Immature natural killer cell (primary cell): ENCODE measurements at places on chromosomes 5 and 9. TPM values are rescaled to one million over a fixed set of nuclear protein-coding genes. Genes with fewer than 3 reads are reported as not detected.

PCDHA11 gene
- not detected for polyA plus RNA-seq

TEX48 gene
- not detected for polyA plus RNA-seq

GRCh38 chr5:139660923-139661814, 13.0 kb downstream of the CXXC5 start:
- peak; percentile 73 for DNase-seq

DNA sequence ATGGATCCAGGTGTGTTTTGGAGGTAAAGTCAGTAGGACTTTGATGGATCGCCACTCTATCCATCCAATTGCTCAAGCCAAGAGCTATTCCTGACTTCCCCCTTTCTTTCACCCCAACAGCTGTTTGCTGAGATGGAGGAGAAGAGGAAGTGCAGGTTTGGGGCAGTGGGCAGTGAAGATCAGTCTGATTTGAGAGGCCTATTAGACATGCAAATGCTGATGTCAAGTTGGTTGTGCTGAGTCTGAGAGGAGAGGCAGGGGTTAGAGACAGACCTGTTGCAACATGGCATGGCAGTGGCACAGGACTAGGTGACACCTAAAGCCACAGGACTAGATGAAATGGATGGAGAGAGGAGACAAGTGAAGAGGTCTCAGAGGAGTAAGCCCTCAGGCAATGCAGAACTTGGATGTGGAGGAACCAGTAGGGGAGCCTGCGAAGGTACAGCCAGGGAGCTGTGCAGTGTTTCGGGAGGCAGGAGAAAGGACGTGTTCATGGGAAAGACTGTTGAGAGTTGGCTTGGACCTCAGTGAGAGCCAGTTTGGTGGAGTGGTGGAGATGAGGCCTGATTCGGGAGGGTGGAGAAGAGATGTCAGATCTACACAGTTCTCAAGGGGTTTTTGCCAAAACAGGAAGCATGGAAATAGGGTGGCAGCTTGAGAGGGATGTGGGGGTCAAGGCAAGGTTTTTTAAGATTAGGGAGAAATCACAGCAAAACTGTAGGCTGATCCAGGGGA, 175.0 kb downstream of the MACROH2A1 start:
- DNase-seq = no peak

DNA sequence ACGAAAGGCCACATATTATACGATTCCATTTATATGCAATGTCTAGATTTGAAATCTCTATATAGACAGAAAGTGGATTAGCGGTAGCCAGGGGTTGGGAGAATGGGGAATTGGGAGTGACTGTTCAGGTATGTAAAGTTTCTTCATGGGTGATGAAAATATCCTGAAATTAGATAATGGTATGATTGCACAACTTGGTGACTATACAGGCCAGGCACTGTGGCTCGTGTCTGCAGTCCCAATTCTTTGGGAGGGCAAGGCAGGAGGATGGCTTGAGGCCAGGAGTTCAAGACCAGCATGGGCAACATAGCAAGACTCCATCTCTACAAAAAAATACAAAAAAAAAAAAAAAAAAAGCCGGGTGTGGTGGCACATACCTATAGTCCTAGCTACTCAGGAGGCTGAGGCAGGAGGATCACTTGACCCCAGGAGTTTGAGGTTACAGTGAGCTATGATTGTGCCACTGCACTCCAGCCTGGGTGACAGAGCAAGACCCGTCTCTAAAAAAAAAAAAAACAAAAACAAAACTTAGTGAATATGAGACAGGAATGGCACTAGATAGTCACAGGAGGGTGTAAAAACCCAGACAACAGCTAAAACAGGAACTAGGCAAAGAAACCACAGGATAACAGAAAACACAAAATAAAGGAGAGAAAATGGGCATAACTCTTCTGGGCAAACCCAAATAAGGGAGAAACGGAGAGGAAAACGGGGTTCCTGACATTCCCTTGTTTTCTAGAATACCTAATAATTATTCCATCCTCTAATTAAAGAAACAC, 72.1 kb upstream of the ZNF618 start:
- DNase-seq = no peak

DNA sequence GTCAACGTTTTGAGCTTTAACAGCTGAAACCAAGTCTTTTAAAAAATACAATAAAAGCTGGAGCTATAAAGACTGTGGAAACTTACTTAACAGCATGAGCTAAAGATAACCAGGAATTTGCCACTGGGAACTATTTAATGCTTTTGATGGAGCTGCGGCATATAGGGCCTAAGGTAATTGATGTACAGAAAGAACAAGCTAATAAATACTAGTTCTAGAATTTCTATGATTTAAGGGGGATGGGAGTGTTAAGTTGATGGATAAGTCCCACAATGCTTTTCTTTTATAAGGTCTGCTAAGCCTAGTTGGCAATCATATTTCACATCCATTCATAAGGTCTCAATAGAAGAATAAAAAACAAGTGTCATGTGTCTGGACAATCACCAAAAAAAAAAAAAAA, 334.0 kb upstream of the DMAC1 start:
- no peak for DNase-seq

GRCh38 chr9:73844135-73844534, 653.0 kb upstream of the RORB start:
- DNase-seq = no peak

NTNG2 gene
- 0.27 TPM for polyA plus RNA-seq
